ENCODE measurements at places on chromosomes 2 and 18.

DNA sequence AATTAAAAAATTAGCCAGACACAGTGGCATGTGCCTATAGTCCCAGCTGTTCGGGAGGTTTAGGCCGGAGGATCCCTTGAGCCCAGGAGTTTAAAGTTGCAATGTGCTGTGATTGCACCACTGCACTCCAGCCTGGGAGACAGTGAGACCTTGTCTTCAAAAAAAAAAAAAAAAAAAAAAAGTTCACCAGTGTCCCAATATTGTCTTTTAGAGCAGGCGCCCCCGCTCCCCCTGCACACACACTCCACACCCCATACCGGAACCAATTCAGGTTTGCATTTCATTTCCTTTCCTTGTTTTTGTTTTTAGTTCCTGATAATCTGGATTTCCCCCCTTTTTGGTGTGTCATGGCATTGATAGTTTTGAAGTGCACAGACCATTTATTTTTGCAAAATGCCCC, 10.4 kb downstream of the TMEM87B start:
- DNase-seq = no peak

- no peak for DNase-seq
Observed at GRCh38 chr2:119598596-119599263, 54.5 kb downstream of the CFAP221 start.

- no peak for DNase-seq
Observed at GRCh38 chr2:40879305-40879704, 427.4 kb upstream of the SLC8A1 start.

DNA sequence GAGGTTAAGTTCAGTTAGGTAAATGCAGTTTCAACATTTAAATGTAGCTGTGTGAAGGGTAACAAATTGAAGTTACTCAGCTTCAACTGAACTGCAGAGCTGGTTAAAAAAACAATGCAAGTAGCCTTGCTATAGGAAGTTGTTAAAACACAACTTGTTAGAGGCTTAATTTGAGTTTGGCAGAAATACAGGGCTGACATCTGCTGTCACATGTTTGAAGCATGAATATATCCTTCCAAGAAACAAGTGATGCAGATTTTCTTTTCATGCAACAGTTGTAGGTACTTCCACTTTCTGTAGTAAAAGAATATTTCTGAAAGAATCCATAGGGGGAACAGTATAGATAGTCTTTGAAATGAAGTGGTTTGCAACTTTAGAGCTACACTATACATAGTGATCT, 208.7 kb upstream of the RASGRP3 start:
- DNase-seq = no peak

DNA sequence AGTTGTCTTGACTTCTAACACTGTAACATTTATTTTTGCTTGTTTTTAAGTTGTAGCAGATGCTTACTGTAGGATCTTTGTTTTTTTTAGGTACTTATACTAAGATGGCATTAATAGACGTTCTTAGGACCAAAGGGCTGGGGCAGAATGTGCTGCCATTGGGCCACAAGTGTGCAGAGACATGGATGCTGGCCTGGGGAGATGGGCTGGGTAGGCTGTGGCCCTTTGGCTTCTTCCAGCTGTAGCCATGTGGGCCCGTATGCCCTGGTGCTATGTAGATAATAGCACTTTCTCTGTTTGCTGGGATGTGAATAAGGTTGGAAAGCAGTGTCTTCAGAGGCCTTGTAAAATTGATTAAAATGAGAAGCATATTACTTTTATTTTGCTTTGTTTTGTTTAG, 18.8 kb downstream of the RAB31 start:
- no peak for DNase-seq

GRCh38 chr2:109497463-109497862, 116.3 kb downstream of the SEPTIN10 start:
- no peak for DNase-seq

DNA sequence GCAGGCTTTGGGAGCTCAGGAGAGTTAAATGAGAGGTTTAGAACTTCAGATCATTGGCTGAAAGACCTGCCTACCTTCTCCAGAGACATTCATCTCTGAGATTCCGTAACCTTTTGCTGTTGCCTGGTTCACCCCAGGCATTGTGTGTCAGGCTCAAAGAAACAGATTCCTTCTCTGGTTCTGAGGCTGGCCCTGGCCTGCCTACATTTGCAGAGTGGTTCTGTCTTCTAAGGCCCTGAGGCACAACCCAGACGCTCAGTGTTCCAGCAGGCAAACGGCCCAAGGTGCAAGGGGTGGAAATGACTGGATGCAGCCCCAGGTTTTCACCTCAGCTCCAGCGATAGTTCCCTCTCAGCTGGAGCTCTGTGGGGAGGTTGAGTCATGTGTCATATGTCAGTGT, 48.3 kb downstream of the MYO3B start:
- no peak for DNase-seq

DNA sequence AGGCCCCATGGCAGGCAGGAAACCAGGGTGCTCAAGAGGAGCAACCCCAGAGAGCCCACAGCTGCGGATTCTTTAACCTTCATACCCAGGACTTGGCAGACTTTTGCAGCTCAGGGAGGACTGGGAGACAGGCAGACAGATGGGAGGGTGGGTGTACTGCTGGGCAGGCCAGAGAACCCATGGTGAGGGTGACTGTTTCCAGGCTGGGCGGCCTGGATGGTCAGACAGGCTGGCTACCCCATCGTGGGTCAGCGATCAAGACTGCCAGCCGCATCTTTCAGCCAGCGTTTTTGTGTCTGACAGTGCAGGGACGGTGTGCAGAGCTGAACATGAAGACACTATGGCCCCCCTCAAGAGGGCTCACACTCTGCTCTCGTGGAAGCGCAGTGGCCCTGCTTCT, 82.2 kb downstream of the MARCO start:
- no peak for DNase-seq

GRCh38 chr2:172211512-172211911, 108.8 kb upstream of the DLX2 start:
- DNase-seq = no peak

DNA sequence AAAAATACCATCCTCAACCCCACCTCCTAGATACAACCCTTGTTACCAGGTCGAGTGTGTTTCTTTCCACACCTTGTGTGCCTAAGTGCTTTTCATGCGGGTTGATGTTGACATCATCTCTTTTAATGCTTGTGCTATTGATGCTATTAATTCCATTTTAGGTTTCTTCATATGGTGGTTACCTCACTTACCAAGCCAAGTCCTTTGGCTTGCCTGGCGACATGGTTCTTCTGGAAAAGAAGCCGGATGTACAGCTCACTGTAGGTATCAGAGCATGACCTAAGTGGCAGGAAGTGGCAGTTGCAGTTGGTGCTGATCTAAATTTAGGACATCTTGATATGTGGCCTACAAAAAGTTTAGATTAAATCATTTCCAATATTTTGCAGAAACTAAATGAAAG, 149.9 kb upstream of the TTC39C start:
- DNase-seq = no peak

DNA sequence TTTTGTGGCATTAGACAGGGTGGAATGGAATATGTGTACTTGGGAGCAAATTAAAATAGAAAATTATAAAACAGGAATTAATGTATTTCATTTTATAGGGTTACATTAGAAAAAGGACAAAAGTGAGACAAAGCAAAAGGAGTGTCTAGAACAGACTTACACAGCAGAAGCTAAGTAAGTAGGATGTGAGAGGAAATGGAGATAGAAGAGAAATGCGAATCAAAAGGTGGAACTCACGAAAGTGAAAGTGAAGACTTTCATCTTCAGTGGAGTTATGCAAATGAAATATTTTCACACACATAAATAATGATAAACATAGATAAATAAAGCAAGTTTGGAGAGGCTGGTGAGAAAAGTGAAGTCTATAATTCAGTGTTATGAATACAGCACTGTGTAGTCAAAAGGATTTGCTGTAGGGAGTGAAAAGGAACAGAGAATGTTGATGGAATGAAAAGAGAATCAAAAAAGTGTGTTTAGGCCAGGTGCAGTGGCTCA, 94.8 kb downstream of the DLGAP1 start:
- DNase-seq = no peak

DNA sequence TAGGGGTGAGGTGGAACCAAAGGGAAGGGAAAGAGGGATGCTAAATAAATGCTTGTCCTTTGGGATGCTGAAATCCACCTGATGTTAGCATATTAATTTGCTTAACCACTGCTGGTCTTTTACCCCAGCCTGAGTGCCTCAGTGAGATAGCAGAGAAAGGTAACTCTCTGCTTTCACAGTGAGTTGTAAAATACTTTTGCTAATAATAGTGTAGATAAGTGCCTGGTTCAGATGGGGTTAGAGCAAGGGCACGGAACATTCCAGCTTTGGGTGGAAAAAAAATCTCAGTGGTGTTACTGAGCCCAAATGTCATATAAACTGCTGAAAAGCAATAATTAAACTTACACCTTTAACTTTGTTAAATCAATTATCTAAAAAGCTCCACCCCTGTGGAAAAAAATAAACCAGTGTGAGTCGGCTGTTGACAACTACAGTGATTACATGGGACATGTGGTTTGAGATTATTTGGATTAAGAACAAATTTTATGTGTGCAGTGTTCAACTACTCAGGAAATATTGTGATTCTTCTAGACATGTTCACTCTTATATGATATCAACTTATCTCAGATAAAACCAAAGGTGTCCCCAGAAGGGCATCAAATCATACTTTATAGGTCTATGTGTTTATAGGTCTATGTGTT, 21.1 kb upstream of the RND3 start:
- no peak for DNase-seq

GRCh38 chr2:2646433-2647051, 315.5 kb upstream of the MYT1L start:
- DNase-seq = peak; percentile 41

DNA sequence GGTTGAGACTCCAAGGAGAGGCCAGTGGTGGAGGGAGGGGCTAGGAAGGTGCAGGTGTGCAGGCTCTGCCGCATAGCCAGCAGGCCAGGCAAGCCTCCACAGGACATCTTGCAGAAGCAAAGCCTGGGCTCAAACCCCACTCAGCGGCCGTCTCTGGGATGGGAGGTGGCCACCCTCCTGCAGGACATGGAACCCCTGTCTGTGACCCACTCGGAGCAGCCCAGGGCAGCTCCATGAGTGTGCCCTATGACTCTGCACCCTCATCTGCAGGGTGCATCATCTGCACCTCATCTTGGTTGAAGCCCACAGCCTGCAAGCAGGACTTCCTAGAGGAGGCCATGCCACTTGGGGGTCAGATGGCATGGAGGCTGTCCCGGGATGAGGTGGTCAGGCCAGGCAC, 46.3 kb downstream of the GPC1 start:
- DNase-seq = no peak

DNA sequence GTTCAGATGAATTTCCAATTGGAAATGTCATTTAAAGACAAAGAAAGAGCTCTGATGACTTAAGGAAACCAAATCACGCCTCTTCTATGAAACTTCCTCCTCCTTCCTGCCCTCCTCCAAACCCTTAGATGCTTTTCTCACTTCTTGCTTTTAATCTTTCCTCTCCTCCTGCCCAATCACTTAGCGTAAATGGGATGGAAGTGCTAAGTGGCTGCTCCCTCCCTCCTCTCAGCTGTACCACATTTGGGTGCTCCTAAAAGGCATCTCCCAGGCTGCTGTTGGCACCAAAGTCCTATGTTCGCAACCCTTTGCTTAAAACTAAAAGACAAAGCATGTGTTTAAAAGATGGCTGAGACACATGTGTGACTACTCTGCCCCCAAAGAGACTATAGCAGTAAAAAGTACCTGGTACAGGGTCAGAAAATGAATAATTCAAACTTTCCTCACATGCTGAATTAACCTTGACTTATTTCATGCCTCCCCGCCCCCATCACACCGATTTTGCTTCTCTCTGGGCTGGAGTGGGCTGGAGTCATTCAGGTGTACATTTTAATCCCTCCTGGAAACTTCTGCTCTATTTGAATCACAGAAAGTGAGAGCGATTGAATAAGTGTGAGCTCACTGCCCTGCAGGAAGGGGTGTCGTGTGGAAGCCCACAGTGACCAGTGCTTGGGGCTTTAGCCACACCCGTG, 59.2 kb upstream of the KLF7 start:
- DNase-seq = no peak

DNA sequence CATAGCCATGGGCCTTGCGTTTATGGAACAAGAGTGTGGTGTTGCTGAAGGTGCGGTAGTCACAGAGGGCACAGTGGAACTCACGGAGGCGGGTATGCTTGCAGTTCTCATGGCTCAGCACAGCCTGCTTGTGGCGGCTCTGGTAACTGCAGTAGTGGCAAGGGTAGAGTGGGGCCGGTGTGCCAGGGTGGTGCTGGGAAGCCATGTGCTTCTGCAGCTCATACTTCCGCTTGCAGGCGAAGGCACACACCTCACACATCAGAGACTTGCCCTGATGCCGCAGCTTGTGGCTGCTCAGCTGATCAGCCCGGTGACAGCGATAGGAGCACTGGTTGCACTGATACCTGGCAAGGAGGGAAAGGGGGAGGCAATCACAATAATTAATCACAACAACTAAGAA, 14.7 kb downstream of the ZNF142 start:
- DNase-seq = no peak

GRCh38 chr2:215161301-215161829, 22.9 kb upstream of the ABCA12 start:
- DNase-seq = no peak

- DNase-seq = no peak
Observed at GRCh38 chr2:98664323-98664722, 55.9 kb downstream of the UNC50 start.

DNA sequence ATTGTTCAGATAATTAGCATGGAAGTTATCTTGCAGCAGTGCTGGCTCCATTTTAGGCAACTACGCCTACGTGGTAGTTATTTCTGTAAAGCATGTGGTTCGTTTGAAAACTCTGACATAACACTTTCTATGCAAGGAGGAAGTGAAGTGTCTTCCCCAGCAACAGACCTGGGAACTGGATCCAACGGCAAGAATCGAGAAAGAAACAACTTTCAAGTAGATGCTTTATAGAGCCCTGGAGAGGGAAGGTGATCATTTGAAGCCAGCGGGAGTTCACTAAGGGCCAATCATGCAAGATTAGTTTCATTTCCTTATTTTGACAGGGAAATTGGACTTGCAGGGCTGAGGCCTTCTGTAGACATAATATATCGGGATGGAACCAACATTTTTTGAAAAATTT, 218.3 kb downstream of the ACKR3 start:
- DNase-seq = no peak

DNA sequence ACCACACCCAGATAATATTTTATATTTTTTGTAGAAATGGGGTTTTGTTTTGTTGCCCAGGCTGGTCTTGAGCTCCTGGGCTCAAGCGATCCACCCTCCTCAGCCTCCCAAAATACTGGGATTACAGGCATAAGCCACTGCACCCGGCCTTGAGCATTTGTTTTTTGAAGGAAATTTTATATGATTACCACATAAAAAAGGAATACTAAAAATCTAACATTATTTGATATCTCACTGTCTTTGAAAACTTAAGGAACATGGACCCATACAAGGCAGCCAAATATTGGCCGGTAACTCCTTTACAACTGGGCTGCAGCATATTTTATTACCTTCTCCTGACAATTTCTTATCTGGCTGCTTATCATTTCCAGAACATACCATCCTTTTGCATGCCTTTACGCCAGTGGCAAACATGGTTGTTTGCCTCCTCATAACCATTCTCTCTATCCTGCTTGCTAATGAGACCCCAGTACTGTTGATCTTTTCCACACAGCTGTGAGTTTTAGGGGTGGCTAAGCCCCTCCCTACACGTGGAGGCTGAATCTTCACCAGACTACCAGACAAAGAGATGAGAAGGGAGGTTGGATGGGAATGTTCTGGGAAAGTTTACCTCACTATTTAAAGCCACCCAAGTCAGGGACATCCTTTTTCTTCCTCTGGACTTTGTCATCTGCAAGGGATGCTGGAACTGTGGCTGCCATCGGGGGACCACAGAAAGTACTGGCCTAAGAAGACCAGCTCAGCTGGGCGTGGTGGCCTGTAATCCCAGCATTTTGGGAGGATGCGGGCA, 157.5 kb downstream of the TGIF1 start:
- DNase-seq = no peak

All from neural progenitor cell (in vitro differentiated cells).